ENCODE measurements at places on chromosomes 12 and 14. TPM values are rescaled to one million over a fixed set of nuclear protein-coding genes. Genes with fewer than 3 reads are reported as not detected.

DNA sequence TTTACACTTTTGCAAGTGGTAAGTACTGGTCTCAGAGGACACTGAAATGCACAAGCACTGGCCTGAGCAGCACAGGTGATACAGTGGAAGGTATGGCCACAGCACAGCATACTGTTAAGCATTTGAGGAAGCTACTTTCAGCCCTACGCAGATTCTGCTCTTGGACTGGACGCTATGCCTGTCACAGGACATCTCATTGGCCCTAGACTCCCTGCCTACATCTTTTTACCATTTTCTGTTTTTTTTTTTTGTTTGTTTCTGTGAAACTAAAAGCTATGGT lies 144.2 kb upstream of the ABCD2 start:
- no peak for DNase-seq

- no peak for DNase-seq
Measured at GRCh38 chr12:127126260-127126628, 1140.7 kb upstream of the TMEM132C start.

The IL31 gene
- total RNA-seq, result not detected

The LIN7A gene
- total RNA-seq, result 8.6 TPM

GRCh38 chr14:73235531-73236155 lies 1.7 kb upstream of the PAPLN start:
- peak; percentile 41 for DNase-seq

The OTOGL gene
- total RNA-seq, result 0.39 TPM

The KRT85 gene
- total RNA-seq, result not detected

The CD163L1 gene
- total RNA-seq, result 0.32 TPM

The TMEM260 gene
- 22.5 TPM for total RNA-seq

The PCED1B gene
- 6.6 TPM for total RNA-seq

DNA sequence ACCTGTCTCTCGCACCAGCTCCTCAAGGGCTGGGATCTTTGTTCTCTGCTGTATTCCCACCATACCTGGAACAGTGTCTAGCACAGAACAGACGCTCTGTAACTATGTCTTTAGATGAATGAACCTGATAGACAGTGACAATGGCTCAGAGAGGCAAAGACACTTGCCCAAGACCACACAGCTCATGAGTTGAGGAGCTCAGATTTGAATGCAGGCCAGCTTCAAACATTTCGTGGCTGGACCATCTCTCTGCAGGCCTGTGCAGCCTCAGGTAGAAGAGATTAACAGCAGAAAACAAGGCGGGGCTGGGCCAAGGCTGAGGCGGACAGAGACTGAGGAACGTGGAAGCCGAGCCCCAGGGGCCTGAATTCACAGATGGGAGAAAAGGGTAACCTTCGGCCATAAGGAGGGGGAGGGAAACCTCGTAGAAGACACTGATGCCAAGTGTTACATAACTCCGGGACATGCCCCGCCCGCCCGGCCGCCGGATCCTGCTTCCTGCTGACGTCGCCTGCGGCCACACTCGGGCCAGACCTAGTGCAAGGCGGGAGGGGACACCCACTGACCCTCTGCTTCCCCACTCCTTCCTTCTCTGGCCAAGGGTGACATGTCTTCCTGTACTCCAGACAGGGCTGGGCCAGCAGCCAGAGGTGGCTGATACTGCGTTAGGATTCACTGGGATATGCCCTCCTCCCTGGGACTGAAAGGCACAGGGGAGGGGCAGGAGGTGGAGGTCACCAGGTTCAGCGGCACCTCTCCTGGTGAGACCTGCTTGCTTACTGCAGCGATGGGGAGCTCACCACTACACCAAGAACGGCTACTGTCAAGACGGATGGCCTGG lies 86.8 kb downstream of the RFLNA start:
- DNase-seq, result no peak

- DNase-seq, result no peak
Measured at GRCh38 chr12:32702473-32702872, 23.4 kb downstream of the DNM1L start.

DNA sequence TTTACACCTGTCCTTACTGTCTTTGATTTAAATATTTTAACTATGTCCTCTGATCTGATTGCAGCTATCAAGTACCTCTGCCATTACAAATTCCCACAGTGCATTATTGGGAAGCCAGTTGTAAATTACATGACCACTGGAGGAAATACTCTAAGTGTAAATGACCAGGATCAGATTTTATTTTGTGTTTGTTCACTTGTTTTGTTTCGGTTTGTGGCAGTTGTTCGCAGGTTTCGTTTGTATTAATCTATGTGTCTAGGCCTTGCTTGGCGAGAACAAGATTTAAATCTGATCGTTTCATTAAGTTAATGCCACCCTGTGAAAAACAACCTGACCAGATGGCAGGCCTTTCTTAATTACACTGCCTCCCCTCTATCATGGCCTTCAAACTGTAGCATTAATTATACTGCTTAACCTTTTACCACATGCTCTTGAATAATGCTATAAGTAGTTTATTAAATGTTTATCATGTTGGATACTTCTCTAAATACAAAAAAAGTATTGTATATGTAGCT lies 990.1 kb downstream of the TMTC2 start:
- DNase-seq, result no peak

The CFAP54 gene
- total RNA-seq, result 0.32 TPM

- DNase-seq, result no peak
Measured at GRCh38 chr12:101521136-101521535, 46.0 kb downstream of the SPIC start.

DNA sequence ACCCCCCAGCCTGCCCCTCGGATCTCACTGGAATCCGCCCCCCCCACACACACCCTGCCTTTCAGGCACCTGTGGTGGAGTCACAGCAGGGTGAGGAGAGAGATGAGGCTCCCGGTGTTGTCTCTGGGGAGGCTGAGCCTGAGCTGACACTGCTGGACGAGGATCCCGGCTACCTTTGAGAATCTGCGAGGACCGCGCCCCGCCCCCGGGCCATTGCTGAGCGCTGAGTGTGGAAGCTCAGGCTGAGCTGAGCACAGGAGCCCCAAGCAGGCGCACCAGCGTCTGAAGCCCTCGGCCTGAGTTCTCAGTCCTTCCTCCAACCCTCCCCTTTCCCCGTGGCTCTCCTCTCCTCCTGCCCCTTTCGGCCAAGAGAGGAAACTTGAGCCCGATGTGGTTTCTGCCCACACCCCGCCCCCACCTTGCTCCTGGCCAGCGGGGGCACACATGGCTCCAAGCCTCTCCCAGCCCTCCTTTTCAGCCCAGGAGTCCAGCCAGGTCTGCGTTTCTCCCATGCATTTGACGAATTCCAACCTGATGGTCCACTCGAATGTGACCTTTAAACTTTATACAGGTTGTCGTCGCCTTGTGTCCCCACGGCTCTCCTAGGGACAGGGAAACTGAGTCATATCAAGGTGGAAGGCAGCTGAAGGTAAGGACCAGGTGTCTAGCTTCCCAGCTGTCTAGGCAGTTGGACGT lies at the start of gene NFE2:
NFE2 (minus strand) TSS at position 284 of the 696 bp plus-strand sequence. CDS start 5,767 bp downstream, outside the sequence.
- DNase-seq, result peak; percentile 86

- peak; percentile 89 for DNase-seq
Measured at GRCh38 chr14:64704143-64704742, at the start of gene PLEKHG3. PLEKHG3 (plus strand) TSS chr14:64704424; CDS start chr14:64727632, 23,208 bp downstream.

DNA sequence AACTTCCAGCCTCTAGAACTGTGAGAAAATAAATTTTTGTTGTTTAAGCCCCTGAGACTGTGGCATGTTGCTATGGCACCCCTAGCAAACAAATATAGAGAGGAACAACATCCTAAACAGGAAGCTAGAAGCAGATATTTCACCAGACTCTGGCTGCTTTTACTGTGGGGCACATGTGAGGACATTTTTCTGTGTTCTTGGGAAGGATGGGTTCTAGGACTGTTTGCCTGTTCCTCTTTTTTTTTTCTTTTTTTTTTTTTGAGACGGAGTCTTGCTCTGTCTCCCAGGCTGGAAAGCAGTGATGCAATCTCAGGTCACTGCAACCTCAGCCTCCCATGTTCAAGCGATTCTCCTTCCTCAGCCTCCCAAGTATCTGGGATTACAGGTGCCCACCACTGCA lies 4.2 kb upstream of the HRK start:
- no peak for DNase-seq

DNA sequence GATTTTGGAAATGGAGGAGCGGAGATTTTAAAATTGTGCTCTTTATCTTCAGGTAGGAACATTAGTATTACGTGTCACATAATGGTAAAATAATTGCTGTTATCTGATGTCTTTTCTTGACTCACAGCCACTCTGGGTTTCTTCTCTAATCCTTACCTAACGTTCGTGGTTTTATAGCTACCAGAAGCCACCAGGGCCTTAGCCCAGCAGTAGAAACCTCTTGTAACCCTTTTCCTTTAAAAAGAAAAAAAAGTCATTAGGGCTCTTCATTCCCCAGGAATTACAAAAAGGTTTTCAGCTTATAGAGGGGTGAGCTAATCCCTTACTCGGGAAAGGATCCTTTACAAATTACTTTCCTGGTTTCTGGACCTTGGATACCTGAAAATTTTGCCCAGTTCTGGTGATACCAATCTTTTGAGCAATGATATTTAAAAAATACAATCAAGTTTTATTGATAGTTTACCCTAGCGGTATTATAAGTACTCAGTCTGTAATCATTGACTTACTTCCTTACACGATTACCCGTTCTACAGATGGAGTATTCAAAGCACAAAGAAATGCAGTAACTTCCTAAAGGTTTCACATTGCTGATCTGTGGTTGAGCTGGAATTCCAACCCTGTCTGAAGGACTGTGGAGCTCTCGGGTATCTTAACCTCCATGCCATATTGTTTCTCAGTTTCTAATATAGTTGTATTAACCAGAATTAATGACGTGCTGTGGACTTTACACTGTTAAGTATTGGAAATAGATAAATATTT lies 1.6 kb downstream of the GABARAPL1 start:
- no peak for DNase-seq

GRCh38 chr12:50626026-50626425 lies 121.2 kb downstream of the DIP2B start:
- no peak for DNase-seq

- no peak for DNase-seq
Measured at GRCh38 chr14:81042438-81042837, 87.0 kb downstream of the TSHR start.

- no peak for DNase-seq
Measured at GRCh38 chr12:1616233-1617066, 12.6 kb upstream of the WNT5B start.

- DNase-seq, result no peak
Measured at GRCh38 chr14:90355540-90356518, 24.1 kb upstream of the NRDE2 start.

GRCh38 chr12:55996715-55997534 lies at the start of gene SUOX:
SUOX (plus strand) TSS chr12:55997276; CDS start chr12:56002222, 4,946 bp downstream.
- peak; percentile 96 for DNase-seq

DNA sequence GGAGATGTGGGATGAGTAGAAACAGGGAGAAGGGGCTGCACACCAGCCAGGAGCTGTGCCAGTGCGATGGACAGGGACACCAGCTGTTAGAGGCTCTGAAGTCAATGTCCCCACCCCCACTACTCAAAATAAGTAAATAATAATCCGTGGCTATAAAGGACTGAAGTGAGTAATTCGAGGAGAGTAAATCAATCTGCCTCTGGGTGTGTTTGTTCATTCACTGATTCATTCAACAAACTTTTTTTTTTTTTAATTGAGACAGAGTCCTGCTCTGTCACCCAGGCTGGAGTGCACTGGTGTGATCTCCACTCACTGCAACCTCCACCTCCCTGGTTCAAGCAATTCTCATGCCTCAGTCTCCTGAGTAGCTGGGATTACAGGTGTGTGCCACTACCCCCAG lies 363.6 kb downstream of the TMEM132D start:
- DNase-seq, result no peak

DNA sequence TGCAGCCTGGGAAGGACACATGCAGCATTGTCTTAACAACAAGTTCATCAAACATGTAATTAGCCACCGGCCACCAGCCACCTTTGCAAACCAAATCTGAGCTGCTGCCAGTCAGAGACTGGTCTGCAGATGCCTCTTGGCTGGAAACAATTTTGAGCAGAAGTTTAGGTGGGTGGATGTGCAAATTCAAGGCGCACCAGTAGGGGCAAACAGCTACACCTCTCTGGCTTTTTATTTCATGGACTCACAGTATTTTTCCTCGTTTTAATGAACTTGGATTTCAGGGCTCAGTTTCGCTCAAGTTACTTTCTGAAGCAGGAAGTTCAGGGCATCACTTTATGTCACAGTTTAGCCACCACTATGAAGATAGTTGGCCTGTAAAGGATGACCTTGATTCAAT lies 94.3 kb downstream of the OTX2 start:
- DNase-seq, result no peak

DNA sequence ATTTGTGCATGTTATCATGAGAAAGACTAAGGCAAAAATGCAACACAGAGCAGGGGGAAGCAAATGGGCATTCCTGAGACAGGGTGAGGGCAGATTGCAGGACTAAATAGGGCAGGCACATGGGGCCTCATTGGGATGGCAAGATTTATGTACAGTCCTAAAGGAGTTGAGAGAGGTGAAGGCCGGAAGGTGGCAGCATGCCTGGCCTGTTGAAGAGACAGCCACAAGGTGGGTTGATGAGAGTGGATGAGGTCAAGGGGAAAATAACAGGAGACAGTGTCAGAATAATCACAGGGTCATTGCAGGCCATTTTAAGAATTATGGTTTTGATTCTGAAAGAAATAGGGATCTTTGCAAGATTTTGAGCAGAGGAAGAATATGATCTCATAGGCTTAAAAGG lies 21.0 kb downstream of the PAH start:
- peak; percentile 34 for DNase-seq

GRCh38 chr12:15800278-15800677 lies 11.1 kb upstream of the EPS8 start:
- DNase-seq, result no peak

- DNase-seq, result no peak
Measured at GRCh38 chr12:131799828-131800593, 28.2 kb upstream of the MMP17 start.

The HCAR3 gene
- not detected for total RNA-seq

DNA sequence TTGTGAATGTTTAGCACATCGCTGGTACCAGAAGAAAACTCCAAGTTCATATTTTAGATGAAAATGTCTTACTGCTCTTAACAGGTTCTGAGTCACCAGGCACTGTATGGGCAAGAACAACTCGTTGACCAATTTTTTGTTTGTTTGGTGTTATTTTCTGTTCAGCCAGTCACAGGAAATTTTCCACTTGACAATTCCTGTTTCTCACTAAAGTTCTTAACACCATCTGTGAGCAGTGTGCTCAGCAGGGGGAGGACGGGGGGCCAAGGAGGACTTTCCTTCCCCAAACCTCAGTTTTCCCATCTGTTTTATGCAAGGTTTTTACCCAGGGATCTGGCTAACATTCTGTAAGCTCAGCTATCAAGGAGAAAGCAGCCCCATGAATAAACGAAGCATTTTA lies 3.0 kb downstream of the NUAK1 start:
- DNase-seq, result no peak

All from WTC11 (cell line).